Natural killer cell treated with Interleukin-12 subunit alpha and Interleukin-12 subunit beta and Interleukin-15 and Interleukin-18, amount 100 ng/mL, for 72 hours (primary cell): ENCODE measurements at places on chromosomes 5 and 9. TPM values are rescaled to one million over a fixed set of nuclear protein-coding genes. Genes with fewer than 3 reads are reported as not detected.

Gene MAPKAP1
- 115 TPM for total RNA-seq

Gene EIF4E1B
- total RNA-seq: not detected

Gene PCDHGB5
- total RNA-seq: 2.8 TPM

Gene TERT
- total RNA-seq: not detected

Gene ZNF879
- total RNA-seq: 4.6 TPM

Gene ENTPD2
- not detected for total RNA-seq

Gene TMEM252
- not detected for total RNA-seq

Gene SMIM33
- not detected for total RNA-seq

Gene GRXCR2
- total RNA-seq: not detected

Gene GRAMD2B
- 8.2 TPM for total RNA-seq
